ENCODE measurements at places on chromosomes 7 and 10.

DNA sequence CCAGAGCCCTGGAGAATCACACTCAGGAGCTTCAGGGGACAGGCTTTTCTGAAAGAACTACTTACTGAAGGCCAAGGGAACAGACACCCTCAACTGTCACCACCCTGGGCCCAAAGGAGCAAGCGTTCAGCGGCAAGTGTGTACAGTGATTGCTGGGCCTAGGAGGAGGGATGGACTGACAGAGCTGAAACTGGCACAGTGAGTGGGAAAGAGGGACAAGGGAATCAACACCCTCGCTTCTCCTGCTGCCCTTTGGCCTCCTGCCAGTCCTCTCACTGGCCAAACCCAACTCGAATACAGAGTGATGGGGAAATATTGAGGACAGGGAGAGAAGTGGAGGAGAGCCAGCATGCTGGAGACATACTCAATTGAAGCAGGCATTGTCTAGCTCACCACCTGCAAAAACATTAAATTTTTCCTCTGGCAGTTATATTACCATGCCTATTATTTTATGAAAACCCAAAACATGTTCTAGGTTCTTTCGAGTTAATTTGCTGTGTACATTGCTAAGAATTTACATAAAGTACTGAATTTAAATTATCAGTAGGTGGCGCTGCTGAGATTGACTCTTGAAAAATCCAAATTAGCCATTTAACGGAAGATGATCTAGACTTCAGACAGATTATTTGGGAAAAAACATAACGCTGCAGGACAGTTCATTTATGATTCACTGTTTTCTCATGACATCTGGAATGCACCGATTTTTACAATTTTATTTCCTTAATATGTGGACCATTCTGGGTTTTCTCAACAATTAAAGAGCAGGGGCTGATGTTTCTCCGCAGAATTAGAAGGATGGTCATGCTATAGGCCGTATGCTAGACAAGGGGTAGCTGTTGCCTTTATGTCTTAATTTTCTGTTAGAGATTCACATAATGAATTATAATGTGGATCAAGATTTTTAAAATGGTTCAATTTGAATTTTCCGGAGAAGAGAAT lies 14.7 kb upstream of the TMEM236 start:
- DNase-seq = peak; percentile 53

- no peak for DNase-seq
These were observed 152.0 kb downstream of the MACC1 start for GRCh38 chr7:20064974-20065862.

- no peak for DNase-seq
These were observed 112.2 kb upstream of the GATA3 start for GRCh38 chr10:7942316-7942715.

- DNase-seq = no peak
These were observed 297.0 kb upstream of the AUTS2 start for GRCh38 chr7:69301253-69301652.

- no peak for DNase-seq
These were observed 51.5 kb upstream of the GRM3 start for GRCh38 chr7:86592185-86592584.

DNA sequence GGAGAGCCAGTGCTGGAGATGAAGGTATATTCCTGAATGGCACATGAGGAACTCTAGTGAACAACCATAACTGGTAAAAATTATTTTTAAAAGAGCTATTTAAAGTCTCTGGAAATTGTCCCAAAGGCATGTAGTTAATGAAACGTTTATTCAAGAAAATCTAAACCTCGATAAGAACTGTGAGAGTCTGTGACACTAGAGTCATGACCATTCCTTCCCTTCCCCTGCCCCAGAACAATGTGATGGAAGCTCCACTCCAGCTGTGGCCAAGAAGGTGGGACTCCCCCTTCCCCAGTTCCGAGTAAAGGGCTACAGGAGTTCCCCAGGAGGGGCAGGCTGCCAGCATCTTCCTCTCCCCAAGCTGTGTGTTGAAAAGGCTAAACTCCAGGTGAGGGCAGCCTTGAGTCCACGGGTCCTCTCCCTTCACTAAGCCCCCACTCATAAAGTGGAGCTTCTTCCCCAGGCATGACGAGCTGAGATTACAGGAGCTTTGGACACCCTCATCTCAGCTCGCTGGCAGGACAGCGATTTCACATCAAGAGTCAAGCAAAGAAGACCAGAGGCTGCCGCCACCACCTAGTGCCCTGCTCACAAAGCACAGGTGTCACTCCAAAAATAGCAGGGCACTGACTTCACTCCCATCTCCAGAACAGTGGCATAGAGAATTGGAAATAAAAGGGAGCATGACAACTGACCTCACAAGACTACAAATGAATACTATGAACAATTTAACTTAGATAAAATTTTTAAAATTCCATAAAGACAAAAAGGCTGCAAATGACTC lies 68.5 kb downstream of the NHLRC2 start:
- no peak for DNase-seq

- no peak for DNase-seq
These were observed 15.0 kb downstream of the KAT6B start for GRCh38 chr10:74841265-74841973.

DNA sequence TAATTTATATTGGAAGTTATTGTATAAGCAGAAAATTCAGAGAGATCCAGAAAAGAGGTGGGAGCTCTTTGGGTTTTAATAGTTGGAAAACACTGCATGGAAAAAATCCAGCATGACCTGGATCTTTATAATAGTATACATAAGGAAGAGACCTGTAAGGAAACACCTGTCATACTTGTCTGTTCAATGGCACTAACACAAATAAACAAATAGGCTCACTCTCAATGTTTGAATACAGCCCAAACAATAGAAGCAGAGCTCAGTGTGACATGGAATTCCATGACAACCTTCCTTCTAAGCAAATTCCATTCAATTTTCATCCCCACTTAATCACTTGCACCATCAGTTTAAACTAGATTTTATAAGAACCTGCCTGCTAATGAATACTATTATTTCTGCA lies 31.7 kb downstream of the CISD1 start:
- no peak for DNase-seq

DNA sequence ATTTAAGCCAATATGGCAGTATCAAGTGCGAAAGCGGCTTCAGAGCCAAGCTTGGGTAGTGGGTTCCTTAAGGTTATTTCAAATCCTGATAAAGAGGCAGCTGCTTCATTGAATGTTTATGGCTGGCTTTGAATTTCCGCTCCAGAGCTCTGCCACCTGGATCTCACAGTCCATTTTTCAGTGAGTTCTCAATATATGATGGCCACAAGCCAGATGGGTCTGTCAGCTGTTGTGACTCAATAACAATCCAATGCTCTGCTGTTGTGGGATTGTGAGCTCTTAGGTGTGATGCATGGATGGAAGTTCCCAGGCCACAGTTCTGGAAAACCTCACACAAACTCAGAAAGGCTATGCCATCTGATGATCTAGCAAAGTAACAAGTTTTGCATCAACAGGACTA lies 743.8 kb upstream of the LRRN3 start:
- DNase-seq = no peak

GRCh38 chr10:44460416-44460815 lies 75.5 kb upstream of the CXCL12 start:
- no peak for DNase-seq

DNA sequence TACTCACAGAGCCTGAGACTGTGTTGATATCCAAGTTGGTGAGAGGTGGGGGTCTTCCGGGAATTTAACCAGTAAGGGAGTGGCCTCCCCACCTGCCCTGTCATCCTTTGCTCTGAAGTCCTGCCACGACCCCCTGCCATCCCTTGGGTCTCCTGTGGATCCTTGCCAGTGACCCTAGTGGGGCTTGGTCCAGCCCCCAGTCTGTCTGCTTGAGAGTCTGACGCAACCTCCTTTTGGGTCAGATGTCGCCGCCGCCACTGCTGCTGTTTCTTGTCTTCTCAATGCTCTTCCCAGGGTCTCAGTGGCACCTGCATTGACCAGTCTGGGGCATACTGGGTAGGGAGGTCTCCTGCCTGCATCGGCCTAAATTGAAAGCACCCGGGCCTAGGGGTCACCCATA lies 28.8 kb downstream of the PAX2 start:
- DNase-seq = no peak
